ENCODE measurements at places on chromosomes 12 and 14.

DNA sequence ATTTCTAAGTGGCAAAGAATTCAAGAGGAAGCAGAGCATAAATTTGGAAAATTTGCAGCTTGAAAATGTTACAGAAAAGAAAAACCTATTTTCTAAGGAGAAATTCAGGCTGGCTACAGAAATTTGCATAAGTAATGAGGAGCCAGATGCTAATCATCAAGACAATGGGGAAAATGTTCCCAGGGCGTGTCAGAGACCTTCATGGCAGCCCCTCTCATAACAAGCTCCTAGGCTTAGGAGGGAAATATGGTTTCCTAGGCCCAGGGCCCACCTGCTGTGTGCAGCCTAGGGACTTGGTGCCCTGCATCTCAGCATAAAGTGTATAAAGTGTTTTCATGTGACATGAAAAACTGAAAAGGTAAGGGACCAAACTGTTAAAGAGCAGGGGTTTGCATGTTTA, 1796.3 kb upstream of the FLRT2 start:
- DNase-seq = no peak

DNA sequence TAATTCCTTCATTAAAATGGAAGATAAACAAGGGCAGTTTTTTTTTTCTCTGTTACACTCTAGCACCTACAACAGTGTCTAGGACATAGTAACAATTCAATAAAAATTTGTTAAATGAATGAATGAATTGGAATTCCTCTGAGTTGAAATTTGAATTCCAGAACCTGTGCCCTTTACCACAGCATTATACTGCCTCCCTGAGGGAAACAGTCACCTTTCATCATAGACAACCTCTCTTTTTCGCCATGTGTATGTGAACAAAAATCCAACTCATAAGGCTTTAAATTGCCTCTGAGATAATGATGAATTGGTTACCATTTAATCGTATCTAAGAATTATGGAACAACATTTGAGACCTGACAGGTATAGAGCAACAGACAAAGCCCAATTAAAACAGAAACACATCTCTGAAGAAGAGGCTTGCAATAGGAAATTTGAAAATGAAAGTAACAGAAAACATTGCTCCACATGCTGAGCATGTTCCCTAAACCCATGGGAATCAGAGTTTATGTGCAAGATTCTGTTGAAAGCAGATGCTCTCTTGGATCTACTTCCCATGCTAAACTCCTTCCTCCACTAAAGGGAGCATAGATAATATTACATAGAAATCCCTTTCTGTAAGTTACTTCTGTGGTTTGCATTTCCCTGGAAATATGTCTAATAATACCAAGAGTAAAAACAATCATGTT, 657.8 kb downstream of the GALC start:
- DNase-seq = no peak

DNA sequence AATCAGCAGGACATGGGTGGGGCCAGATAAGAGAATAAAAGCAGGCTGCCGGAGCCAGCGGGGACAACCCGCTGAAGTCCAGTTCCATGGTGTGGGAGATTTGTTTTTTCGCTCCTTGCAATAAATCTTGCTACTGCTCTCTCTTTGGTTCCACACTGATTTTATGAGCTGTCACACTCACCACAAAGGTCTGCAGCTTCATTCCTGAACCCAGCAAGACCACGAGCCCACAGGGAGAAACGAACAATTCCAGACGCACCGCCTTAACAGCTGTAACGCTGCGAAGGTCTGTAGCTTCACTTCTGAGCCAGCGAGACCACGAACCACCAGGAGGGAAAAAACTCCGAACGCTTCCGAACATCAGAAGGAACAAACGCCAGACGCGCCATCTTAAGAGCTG, 2.8 kb upstream of the CNIH1 start:
- DNase-seq = no peak

DNA sequence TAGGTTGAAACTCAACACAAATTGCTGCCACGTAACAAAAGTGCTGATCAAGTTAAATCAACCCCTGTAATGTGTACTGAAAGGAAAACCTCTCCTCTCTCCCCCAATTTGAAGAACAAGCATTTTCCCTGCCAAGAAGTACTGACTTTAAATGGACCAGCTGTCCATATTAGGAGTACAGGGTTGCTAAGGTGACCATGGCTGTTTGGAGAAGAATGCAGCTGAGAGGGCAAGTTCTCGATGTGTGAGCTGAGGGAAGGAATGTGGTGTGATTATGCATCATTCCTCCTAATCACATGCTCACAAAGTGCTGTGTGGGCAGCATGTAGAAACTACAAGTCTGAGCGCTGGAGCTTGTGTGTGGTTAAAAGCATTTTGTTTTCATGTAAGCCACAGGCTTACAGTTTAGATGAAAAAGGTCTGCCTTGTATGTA, 50.9 kb upstream of the CCT2 start:
- DNase-seq = peak; percentile 92

- DNase-seq = peak; percentile 65
Measured at GRCh38 chr14:34098045-34098984, 147.4 kb upstream of the EGLN3 start.

DNA sequence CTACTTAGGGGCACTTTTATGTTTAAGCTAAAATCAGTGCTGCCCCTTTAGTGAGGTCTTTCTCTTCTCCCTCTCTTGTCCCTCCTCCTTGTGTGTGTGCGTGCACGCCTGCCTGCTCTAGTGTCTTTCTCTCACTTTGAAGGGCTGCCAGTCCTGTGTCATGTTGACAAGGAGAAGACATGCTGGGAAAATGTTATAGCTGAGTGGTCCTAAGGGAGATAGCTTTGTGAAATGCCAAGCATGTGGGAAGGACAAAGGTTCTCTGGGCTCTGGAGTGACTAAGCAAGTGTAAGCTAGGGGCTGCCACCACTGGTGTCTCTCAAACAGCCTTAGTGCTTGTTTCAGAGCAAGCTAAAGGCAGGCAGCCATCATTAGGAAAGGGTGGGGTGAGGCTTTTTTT, 108.4 kb downstream of the EMP1 start:
- no peak for DNase-seq

DNA sequence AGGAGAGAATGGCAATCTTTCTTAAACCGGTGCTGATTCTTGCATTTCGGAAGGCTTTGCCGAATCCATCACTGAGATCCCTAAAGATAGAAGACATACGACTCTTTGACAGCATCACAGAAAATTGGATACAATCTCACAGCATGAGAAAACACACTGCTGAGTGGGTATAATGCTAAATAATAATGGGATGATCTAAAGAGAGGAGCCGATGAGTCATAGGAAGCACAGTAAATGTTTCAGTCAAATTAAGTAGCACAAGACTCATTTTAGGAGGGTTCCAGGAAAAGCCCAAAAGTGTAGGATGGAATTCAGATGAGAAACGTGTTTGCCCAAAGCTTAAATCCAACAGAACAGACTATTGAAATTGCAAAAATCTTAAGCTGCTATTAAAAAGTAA, 81.7 kb downstream of the CPNE8 start:
- DNase-seq = no peak

GRCh38 chr12:90274407-90274806, 565.8 kb upstream of the ATP2B1 start:
- no peak for DNase-seq

DNA sequence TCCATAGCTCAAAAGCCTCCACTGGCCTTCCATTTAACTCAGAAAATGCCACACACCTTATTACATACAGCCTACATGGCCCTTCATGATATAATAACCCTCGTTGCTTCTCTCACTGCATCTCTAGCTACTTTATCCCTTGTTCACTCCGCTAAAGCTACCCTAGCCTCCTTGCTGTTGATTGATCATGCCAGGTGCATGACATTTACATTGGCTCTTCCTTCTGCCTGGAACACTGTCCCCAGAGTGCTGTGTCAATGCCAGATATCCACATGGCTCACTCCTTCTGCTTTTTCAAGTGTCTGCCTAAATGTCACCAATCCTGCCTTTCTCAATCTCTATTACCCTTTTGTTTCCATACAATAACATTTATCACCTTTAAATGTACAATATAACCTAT, 58.3 kb downstream of the CAND1 start:
- DNase-seq = no peak

DNA sequence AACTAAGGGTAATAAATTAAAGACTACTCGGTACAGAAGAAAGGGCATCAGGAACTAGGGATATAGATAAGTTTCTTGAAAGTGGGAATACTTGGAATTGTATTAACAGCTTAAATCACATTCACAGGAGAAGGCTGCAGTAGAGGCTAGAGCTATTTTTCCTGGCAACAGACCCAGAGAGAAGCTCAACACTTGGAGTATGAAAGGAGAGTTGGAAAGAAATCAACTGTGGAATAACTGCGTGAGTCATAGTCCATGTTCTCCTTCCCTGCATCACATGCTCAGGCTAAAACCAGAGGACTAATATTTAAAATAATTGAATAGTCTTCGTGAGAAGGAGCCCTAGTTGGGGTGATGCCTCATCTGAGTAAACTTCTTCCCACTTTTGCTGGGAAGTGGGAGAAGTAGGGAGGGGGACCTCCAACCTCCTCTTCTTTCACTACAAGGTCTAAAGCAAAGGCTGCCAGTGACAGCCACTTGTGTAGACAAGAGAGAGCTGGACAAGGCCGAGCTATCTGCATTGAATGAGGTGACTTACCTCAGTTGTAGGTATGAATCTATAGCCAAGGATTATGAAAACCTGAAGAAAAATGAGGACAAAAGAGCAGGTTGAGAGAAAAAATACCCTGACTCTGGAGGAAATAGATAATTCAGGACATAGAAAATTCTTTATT, 32.7 kb downstream of the DYRK2 start:
- no peak for DNase-seq

- peak; percentile 61 for DNase-seq
Measured at GRCh38 chr14:64800000-64800399, 79.7 kb downstream of the SPTB start.

DNA sequence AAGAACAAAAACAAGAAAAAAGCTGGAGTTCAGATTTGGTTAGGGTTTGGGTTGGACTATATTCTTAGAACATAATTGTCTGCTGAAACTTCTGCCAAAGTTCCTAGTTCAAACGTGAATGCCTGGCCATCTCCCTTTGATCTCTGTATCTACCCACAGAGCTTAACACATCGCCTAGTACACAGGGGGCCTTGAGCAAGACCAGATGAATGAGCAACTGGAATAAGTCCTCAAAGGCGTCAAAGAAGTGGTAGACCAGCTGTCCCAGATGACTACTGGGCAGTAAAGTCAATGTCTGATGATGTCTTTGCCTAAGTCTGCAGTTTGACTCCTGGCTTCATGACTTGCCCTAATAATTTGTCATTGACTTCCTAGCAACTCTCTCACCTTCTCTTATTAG, 13.9 kb upstream of the STAB2 start:
- DNase-seq = no peak

GRCh38 chr14:95829321-95829720, 47.3 kb upstream of the TUNAR start:
- DNase-seq = no peak

DNA sequence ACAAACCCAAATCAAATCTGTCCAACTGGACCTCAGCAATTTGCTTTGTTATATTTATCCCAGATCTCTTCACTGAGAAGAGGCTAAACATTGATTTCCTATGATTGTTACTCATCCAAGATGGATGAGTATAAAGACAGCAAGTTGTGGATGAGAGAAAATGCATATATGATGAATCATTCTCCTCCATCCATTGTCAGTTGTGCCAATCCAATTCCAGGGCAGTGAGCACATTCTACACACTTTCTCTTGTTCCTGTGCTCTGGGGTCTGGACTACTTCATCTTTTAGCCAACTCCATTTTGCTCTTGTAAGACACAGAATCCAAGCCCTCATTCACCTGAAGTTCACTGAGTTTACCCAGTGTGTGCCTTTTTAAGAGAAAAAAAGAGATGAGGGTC, 105.7 kb downstream of the GCH1 start:
- DNase-seq = no peak

DNA sequence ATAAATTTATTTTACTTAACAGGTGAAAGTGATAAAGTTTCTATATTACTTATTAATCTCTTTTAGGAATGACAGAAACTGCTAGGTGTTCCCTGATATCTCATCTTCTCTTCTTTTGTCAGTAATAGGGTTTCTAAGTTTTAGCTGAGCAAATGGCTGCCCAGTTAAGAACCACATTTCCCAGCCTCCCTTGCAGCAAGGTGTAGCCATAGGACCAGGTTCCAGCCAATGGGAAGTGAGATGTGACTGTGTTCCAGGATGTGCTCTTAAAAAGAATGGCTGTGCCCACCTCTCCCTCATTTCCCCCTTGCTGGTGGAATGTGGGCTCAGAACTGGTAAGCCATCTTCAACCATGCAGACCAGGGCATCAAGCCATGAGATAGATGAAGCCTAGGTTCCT, 165.6 kb downstream of the HELB start:
- DNase-seq = no peak

- DNase-seq = peak; percentile 76
Measured at GRCh38 chr12:89529738-89530137, 3.9 kb upstream of the POC1B start.

DNA sequence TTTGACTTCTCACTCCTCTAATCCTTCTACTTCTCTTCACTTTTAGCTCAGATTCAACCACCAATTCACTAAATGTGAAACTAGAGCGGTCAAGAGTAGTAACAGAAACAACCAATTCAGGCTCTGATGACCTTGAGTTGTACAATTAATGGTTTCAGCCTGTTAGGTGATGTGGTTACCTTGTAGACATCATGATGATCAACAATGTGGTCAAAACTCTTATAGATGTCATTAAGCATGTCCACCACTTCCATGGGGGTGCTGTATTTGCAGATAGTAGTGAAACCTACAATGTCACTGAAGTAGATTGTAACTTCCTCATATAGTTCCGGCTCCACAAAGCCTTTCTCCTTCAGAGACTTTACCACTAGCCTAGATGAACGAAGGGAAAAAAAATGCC, 54.1 kb upstream of the PLBD1 start:
- DNase-seq = no peak

DNA sequence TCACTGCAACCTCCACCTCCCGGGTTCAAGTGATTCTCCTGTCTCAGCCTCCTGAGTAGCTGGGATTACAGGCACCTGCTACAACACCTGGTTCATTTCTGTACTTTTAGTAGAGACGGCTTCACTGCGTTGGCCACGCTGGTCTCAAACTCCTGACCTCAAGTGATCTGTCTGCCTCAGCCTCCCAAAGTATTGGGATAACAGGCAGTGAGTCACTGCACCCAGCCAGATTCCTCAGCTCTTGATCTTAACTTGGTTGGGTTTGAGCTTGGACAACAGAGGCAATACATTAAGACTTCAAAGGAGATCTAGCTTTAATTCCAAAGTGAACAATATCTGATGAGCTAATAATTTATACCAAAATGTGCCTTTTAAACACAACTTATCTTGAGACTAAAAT, 5.6 kb downstream of the DAZAP2 start:
- DNase-seq = no peak
